Head of caudate nucleus (tissue), 42 donors: ENCODE measurements at places on chromosomes 3 and 15.

GRCh38 chr3:32257042-32257441 lies 18.6 kb downstream of the CMTM8 start:
- DNase-seq = no peak

DNA sequence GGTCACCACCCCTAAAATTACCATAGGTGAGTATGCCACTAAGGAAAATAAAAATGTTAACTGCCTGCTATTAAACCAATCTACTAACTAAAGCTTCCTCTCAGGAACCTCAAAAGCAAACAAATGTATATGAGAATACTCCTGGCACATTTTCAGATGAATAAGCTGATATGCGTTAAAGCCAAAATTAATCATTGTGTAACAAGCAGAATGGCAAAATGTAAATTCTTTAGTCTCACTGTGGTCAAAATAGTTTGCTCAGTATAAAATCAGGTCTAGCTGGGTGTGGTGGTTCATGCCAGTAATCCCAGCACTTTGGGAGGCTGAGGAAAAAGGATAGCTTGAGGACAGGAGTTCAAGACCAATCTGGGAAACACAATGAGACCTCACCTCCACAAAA lies 53.6 kb downstream of the SUMF1 start:
- DNase-seq = no peak

DNA sequence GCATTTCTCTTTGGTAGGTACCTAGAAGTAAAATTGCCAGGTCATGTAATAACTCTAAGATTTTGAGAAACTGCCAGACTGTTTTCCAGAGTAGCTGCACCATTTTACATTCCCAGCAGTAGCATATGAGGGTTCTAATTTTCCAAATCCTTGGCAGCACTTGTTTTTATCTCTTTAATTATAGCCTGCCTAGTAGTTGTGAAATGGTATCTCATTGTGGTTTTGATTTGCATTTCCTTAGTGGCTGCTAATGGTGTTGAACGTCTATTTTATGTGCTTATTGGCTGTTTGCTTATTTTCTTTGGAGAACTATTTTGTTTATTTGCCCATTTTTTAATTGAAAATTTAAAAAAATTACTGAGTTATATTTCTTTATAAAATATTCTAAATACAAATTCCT lies 117.9 kb downstream of the TCF12 start:
- DNase-seq = no peak

DNA sequence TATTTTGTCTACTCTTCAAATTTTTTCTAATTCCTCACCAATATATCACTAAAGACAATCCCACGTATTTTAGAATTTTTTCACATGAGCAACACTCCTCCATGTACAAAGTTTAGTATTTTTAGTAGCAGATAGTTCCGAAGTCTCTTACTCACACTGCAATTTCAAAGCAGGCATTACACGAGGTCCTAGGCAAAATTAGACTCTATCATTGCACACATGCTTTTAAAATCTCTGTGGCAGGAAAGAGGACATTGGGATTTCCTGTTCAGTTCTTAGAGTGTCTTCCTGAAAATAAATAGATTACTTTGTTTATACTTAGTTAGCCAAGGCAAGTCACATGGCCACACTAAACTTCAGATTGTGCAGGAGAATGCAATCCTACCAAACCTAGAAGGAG lies 847.7 kb downstream of the ROBO2 start:
- no peak for DNase-seq

DNA sequence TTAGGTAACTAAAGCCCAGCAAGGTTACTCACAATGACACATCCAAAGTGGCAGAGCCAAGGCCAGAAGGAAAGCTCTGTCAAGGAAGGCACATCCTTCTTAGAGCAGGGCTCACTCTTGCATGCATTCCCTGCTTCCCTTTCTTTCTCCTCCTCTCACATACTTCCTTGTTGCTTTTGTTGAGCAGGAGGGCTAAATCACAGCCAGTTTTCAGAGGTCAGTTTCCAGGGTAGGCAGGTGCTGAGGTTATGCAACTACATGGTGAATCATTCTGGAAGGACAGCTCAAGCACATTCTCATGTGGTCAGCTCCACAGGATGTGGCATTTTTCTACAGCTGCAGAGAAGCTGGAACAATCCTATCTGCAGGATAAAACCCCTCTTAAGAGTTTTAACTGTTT lies 275.6 kb downstream of the ZNF621 start:
- no peak for DNase-seq

DNA sequence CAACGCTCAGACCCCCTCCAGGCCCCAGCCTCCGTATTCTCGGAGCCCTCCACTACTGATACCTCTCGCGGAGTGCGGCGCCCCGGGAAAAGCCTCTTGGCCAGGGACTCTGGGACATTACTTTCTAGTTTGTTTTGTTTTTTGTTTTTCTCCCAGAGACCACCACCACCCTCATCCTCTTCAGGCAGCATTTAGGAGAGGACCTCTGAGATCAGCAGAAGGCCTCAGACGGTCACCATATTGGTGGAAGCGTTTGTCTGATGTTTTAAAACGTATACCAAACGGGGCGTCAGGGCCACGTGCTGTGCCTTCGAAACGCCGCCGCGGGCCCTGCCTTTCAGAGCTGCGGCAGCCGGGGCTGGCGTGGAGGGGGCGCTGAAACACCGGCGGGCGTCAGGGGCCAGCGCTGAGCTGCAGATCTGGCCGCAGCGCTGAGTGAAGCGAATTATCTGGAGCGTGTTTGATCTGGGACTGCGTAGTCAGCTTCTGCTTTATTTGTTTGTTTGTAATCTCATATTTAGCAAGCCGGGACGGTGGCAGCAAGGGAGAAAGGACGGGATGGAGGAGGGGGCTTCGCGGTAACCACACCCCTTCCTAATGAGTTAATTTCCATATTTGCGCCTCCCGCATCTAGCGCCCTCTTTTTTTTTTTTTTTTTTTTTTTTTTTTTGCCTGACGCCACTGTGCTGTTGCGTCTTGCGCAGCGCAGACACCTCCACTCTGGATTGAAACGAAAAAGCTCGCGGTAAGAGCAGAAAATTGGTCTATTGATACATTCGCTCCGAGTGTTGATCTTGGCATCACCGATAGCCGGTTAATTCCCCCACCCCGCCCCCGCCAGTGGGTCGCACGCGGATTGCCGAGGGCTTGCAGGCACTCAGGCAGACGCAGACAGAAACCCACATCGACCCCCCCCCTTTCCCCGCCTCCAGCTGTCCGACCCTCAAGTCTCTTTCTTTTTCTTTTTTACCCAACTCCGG lies 14.9 kb downstream of the SOX2 start:
- peak; percentile 67 for DNase-seq

DNA sequence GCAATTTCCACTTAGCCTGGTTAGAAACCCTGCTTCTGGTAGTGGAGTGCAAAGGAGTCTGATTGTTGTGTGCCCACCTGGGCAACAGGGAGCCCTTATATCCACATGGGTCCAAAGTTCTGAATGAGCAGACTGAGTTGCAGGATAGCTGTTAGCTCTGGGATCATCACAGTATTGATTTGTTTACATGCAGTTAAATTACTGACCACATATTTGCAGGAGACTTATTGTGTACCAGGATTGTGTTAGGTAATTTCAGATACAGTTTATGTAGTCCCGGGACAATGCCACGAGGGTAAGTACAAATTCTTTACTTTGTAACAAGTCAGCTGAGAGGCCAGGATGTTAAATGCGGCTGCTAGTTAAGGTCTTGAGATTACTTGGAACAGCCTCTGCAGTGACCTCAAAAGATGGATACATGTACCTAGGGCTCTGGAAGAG lies 18.8 kb downstream of the ARHGEF26 start:
- DNase-seq = no peak
